Effector CD8-positive, alpha-beta T cell (primary cell): ENCODE measurements at places on chromosomes 16 and 17.
A peak's percentile ranks its signal among the peaks of the same experiment; 100 is the strongest.

- no peak for DNase-seq
These were observed 11.1 kb downstream of the CNGB1 start for GRCh38 chr16:57959804-57960203.

DNA sequence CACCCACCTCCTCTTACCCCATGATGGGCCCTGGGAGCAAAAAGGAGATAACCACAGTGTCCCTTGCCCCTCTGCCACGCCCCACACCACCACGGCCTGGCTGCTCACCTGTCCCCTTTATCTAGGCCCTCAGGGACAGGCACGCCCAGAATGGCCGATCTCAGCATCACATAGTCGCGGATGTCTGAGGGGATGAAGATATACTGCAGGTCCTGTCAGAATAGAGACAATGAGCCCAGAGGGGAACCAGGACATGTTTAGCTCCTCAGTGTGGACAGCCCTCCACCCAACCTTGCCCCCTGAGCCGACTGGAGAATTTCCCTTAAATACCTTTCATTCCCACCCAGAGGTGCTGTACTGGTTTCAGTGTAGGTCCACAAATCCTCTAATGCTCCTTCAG is 15.2 kb downstream of the ST6GALNAC2 start:
- no peak for DNase-seq

DNA sequence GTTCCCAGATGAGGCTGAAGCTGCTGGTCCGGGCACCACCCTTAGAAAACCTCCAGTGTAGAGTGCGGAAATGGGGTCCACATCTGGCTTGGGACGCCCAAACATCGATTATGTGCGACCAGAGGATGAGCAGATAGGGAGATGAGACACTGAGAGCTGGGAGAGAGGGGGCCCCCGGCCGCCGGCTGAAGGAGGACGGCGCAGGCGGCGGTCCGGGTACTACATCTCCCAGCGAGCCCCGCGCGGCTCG is 182 bp upstream of the SPECC1 start:
- no peak for DNase-seq

- peak; percentile 93 for DNase-seq
These were observed at the start of gene PDK2 for GRCh38 chr17:50094753-50095619. PDK2 (plus strand) TSS chr17:50095351; CDS start chr17:50095436, 85 bp downstream.

- no peak for DNase-seq
These were observed 414.3 kb downstream of the RBFOX1 start for GRCh38 chr16:7746941-7747340.

DNA sequence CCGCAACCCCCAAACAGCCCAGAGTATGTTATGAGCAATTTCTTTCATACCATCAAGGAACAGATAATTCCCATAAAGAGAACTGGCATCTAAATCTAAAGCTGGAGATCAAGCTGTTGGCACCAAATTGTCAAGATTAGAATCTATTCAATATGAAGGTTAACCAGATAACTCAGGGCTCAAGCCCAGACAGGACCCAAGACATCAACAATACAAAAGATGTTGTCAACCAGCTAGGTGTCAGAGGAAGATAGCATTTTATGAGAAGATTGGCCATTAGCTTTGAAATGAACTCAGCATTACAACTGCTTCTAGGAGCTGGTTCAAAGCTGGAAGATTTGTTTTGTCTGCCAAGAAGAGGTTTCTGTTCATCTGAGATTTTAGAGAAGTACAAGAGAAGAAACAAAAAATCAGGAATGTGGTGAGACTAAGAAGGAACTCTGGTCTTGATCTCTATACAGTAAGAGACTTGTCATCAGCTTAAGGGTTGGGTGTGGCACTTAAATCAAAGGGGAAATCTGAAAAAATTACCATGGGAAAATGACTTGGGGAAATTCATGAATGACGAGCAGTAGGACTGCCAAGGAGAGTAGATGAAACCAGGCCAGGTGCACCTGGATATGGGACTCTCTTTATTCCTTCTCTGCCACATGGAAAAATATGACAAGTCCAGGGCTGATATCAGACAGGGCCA is 64.2 kb upstream of the COX10 start:
- DNase-seq: no peak

GRCh38 chr17:17575360-17576251 is 15.9 kb downstream of the PEMT start:
- DNase-seq: no peak
